ENCODE measurements at places on chromosomes 7 and 10.

DNA sequence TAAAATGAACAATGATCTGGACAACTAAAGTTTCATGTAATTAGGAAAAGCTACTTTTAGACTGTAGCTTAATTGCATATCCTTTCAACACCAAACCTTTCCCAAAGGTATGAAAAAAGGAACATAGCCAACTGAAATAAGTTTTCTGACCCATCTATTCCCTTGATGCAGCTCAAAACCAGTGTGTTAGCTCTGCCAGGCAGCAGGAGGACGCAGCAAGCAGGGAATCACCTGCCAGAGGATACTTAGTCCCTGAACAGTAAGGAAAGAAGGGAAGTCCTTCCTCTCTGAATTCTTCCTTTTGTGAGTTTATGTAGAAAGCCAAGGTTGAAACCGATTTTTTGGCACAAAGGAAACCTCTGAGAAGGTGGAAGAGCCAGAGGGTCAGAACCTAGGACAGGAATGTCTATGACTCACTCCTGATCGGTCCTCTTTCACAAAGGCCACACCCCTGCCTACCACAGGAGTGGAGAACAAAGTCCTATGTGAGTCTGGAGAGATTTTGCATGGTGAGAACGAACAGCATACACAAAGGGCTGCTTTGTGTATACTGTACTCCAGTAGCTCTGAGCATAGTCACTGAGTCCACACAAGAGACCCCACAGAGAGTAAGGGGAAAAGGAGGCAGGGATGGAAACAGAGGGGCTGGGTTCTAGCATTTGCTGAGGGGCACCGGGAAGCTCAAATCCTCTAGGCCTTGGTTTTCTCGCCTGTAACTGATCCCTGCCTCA, 68.8 kb upstream of the GSDME start:
- no peak for DNase-seq

GRCh38 chr10:59557052-59557451, 152.6 kb downstream of the SLC16A9 start:
- no peak for DNase-seq

- DNase-seq, result no peak
These were observed 122.5 kb upstream of the CDK13 start for GRCh38 chr7:39827571-39827970.

DNA sequence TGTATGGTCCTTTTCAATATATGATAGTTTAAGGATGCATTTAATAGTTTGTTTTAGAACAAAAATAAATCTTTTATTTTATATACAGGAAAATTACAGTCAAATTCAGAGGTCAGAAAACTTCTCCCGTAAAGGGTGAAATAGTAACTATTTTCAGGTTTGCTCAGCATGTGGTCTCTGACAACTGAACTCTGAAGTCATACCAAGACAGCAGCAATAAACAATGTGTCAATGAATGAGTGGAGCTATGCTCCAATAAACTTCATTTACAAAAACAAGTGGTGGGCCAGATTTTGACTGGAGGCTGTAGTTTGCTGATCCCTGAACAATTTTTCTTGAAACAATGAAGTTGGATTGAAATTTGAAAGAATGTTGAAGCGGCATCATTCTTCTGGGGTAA, 123.6 kb downstream of the ZNF248 start:
- no peak for DNase-seq

- no peak for DNase-seq
These were observed 991.3 kb downstream of the LRMDA start for GRCh38 chr10:76422769-76423168.

DNA sequence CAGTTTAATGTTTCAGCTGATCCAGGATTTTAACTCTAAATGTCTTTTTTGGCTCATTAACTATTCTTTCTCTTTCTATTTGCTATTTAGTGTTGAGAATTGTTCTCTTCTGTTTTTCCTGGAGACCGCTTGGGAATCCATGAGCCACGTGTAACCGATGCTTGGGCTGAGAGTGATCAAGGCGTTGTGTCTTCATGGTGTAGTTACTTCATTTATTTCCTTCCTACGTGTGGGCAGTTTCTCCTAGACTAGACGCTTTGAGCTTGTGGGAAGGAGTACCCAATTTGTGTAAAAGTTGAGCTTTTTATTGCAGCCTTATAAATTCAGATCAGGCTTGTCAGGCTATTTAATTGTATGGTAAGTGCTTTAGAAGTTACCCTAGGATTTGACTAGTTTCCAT, 2.9 kb downstream of the EIF3B start:
- no peak for DNase-seq

- DNase-seq, result no peak
These were observed 103.8 kb upstream of the PCDH15 start for GRCh38 chr10:54904833-54905232.

- no peak for DNase-seq
These were observed 167.0 kb upstream of the TCERG1L start for GRCh38 chr10:131478377-131478989.

- no peak for DNase-seq
These were observed 602.3 kb upstream of the MGMT start for GRCh38 chr10:128864554-128865295.

DNA sequence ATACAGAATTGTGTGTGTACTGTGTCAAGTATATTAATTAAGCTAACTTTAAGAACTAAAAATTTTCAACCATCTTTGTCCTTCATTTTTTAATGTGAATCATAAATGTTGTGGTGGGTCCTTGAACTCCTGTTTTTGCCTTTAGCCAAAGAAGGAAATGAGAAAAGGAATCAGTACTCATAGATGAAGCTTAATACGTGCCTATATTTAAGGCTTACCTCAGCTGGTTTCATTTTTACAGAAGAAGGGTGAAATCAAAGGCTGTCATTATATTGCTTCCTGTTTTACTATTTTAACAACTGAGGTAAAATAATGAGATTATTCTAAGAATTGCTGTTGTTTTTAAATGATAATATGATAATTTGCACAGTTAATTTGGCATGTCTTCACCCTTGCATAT, 6.3 kb upstream of the SNX13 start:
- no peak for DNase-seq

DNA sequence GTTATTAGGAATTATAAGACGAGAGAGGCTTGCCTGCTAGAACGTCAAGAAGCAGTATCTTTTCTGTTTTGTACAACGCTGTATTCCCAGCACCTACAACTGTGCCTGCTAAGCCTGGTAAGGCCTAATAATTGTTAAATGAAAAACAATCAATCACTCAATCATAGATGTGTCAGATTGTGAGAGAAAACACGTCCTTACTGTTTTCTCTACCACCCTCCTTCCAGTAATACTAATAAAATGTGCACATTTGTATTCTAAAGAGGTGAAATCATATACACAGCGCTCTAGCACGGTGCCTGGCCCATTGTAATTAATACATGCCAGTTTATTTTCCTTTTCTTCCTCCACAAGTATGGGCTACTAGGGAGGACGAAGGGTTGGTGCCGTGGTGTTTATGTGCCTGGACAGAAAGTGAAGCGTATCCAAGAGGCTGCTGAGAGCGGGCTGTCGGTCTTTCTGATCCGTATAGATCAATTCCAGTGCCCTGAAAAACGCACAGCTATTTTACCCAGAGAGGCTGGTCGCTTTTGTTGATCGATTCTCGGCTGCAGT, 1.5 kb upstream of the AUTS2 start:
- DNase-seq, result no peak

DNA sequence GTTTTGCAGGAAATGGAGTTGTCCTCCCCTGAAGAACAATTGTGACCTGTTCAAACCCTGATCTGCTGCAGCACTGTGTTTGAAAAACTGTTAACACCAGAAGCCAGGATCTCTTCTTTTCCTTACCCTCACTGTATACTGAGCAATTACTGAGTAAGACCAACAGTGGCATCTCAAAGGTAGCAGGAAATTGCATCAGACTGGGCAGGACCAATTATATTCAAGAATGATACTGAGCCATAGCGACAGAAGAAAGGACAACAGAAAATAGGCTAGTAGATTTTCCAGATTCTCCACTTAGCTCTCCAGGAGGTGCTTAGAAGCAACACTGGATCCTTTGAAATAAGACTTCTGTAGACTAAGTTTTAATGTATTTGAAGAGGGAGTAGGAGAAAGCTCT, 57.4 kb upstream of the INHBA start:
- DNase-seq, result no peak

- no peak for DNase-seq
These were observed 124.2 kb downstream of the ARHGAP12 start for GRCh38 chr10:31804352-31804810.
